Stimulated activated CD8-positive, alpha-beta memory T cell treated with anti-CD3 and anti-CD28 coated beads, Interleukin-4, amount 100 ng/mL, for 4 hours (primary cell): ENCODE measurements at places on chromosomes 5 and 9.
A peak's percentile ranks its signal among the peaks of the same experiment; 100 is the strongest.

- no peak for DNase-seq
These were observed 130.8 kb upstream of the STC2 start for GRCh38 chr5:173458828-173459609.

GRCh38 chr5:168467755-168468330 is 18.4 kb upstream of the RARS1 start:
- no peak for DNase-seq

GRCh38 chr5:170579601-170580000 is 75.8 kb downstream of the KCNIP1 start:
- no peak for DNase-seq

DNA sequence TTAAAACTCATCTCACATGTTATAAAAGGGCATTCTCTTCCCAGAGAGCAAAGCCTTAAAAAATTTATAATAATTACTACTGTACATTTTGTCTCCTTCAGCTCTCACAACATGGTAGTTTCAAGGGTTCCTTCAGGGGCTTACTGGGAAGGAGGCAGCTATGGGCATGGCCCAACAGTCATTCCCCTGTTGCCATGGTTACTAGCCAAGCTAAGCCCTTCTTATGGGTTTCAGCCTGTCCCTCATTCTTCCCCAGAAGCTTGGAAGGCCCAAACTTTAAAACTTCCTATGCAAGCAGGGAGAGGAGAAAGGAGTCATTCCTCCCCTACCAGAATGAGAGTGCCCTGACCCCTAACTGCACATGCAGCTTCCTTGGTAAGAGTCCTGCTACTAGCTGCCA is 82.2 kb upstream of the CNTLN start:
- DNase-seq = no peak

DNA sequence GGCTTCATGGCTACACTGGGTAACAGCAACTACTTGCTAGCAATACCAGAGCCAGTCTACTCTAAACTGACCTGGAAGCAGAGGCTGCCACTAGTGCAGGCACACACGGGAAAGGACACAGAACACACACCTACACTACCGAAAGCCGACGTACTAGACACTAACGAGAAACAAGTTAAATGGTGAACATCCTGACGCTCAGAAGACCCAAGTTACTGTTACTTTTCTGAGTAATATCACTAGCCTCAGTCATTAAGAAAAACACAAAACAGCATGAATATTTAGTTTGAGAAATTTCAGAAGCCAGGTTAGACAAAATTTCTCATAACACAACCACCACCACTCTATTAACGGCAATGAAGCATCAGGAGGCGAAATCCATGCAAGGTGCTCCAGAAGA is 44.5 kb downstream of the CAMSAP1 start:
- no peak for DNase-seq

- no peak for DNase-seq
These were observed 9.2 kb upstream of the FUBP3 start for GRCh38 chr9:130570208-130570607.

DNA sequence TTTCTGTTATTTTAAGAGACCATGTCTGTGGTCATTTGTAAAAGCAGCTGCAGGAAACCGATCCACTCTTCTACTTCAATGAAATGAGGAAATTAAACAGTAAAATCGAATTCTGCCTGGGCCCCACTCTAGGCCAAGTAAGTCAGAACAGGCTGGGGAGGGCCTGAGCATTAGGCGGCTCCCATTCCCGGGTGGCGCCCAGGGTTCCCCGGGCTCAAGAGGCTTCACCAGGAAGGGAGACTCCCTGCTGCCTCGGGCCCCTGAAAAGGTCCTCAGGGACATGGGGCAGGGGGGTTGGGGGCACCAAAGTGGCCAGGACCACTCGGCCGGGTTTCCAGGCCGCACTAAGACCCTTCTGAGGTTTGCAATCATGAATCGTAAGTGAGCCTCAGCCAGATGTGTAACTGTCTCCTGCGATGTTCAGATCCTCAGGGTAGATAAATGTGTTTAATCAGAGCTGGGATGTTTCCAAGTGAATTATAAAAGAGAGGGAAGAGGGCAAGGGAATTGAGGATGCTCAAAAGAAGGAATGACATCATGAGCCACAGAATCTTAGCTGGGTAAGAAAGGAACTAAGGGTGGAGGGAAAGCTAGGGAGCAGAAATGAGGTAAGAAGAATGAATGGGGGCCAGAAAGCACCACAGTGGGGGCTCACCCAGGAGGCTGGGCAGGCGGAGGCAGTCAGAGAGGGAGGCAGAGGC is 24.6 kb downstream of the MED10 start:
- DNase-seq = no peak

GRCh38 chr5:14495301-14495700 is 86.3 kb upstream of the OTULINL start:
- DNase-seq = no peak

- no peak for DNase-seq
These were observed 358.3 kb downstream of the SEMA5A start for GRCh38 chr5:9187614-9188013.

- DNase-seq = no peak
These were observed 9.5 kb downstream of the GPSM1 start for GRCh38 chr9:136336881-136337280.

GRCh38 chr5:142324136-142324870 is 518 bp downstream of the SPRY4 start:
- peak; percentile 6 for DNase-seq

GRCh38 chr9:109912726-109913460 is 132.9 kb downstream of the PALM2AKAP2 start:
- no peak for DNase-seq

- no peak for DNase-seq
These were observed 201.3 kb downstream of the MPDZ start for GRCh38 chr9:13078164-13078563.

- DNase-seq = no peak
These were observed 202.7 kb downstream of the RFK start for GRCh38 chr9:76191493-76191892.

- DNase-seq = no peak
These were observed 39.1 kb upstream of the C5orf63 start for GRCh38 chr5:127112347-127112864.

DNA sequence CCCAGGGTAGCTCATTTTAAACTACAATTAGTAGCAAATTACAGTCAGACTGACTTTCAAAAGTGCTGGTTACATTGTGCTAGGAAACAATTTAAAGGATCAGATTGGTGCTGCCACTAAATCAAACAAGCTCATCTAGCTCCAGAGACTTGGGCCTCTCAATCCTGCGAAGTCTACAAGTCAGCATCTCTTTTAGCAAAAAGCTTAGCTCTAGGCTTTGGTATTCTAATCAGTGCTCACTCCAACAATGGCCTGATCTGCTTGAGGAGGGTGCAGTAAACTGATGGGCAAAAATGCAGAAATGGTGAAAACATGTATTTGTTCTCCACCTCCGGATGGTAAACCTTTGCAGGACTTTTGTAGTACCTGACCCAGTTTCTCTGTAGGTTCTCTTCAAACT is 47.0 kb upstream of the SEMA6A start:
- DNase-seq = no peak

DNA sequence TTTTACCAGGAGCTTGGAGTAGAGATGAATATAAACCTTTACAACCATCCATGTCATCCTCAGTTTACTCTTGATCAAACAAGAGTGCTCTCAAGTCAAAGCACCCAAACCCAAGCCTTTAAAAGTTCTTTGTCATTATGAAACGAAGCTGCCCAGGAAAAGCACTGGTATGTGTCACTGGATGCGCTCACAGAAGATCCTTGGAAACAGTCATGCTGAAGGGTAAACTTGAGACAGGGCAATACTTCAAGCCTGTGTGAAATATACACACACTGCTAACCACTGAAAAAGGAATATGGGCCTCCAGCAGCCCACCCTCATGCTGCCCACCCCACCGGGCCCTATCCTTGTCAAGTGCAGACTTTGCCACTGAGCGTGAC is 84.5 kb downstream of the PRRT1B start:
- DNase-seq = no peak

DNA sequence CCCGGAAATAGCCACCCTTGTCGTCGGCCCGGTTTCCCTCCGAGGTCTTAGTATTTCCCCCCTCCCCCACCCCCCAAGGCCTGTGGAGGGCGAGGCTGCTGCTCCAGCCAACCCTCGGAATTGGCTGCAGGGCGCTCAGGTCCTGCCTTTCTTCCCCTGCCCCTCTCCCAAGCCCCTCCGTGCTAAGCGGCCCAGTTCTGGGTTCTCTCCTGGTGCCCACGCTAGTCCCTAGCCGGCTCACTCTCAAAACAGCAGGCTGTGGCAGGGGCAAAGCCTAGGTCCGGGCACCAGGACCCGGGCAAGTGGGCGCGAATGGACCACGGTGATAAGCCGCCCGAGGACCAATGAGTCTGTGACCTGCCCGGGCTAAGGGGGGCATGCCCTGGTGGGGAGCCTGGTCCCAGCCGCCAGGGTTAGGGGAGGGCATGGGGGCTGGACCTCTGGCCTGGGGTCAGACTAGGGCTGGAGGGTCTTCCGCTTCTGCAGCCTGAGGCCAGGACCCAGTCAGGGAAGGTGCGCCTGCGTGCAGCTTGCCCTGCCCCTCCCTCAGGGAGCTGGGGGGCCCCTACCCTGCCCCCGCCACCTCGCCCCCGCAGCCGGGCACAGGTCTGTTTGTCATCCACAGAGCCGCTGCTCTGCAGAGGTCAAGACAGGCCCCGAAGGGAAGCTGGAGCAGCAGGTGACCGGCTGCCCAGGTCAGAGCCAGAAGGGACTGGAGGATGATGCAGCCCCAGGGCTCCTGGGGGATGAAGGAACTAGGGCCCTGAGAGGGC is 5.0 kb upstream of the IRX4 start:
- no peak for DNase-seq

DNA sequence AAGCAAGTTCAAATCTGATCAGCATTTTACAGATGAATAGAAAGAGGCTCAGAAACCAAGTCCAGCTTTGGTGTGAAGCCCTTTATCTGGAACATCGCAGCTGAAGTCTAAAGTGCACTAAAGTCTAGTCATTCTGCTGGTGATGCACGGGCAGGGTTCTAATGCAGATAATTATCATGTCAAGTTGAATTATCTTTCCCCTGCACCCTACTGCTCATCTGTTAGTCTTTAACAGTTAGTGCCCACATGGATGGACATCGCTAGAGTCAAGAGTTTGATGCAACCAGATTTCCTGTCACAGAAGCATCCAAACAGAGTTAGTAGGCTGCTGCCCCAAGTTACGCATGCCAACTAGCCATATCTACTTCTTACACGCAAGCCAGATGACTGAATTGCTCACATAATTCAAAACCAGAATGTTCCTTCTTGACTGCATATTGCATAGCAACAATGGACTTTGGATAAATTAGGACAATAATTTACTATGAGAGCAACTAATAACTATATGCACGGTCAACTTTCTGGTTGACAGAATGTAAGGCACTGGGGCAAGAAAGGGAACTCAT is 1.6 kb upstream of the TOMM5 start:
- DNase-seq = no peak

DNA sequence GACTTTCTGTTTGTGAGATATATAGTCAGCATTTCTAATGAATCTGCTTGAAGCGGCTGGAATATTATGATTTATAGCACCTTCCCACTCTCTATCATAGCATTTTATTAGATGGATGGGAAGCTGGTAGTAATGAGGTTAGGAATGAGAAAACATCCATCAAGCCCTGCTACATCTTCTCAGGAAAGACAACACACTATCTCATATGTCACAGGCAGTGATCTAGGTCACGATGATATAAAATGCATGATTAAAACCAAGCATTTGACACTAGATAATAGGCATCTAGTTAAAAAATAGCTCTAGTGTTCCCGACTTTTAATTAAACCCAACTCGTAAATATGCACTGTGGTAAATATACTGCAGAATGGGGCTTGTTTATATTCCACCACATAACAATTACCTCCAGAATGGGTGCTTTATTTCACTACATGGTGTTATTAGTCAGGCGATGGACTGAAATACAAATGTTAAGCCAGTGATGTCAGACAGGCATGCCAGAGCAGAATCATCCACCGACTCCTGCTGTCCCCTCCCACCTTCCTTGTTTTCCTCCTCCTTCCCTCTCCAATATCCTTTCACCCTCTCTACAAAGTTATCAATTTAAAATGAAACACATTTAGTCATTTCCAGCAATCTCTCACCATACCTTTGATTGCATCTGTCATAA is 286.8 kb downstream of the SPATA31D1 start:
- no peak for DNase-seq

DNA sequence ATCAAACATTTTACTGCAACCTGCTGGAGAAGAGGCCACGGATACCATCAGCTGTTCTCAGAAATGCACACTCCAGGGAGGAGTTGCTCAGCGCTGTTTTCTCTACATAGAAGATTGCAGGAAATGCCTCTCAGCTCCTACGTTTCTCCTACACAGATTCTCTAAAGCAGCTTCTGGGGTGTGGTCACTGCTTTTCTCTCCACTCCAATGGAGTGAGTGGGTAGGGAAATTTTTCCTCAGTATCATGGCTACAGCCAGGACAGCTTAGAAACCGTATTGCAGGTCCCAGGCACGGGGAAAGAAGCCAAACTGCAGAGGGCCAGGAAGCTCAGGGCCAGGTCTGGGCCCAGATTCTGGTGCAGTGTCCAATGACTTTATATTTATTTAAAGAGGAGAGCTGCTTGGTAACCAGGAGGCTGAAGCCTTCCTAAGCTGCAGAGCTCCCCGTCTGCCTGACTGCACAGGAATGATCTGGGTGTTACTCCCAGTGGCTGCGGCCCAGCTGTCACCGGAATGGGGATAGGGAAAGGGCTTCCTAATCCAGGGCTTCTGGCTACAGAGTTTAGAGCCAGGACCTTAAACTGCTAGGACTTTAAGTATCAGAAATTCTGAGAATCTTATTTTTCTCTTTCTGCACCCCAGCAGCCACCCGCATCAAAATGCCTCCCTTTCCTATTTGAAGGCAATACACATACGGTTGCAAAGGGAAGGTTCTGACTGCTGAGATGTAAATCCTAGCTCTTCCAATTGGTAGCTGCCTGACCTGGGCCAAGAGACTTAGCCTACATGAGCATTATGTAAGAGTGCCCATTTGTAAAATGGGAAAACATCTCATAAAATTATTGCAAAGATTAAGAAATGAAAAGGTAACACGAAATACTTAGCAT is 1.4 kb upstream of the SPTAN1 start:
- DNase-seq = no peak

GRCh38 chr9:132748450-132748849 is 78.2 kb downstream of the GTF3C4 start:
- no peak for DNase-seq

- no peak for DNase-seq
These were observed 409.3 kb downstream of the AGTPBP1 start for GRCh38 chr9:85332487-85332886.

DNA sequence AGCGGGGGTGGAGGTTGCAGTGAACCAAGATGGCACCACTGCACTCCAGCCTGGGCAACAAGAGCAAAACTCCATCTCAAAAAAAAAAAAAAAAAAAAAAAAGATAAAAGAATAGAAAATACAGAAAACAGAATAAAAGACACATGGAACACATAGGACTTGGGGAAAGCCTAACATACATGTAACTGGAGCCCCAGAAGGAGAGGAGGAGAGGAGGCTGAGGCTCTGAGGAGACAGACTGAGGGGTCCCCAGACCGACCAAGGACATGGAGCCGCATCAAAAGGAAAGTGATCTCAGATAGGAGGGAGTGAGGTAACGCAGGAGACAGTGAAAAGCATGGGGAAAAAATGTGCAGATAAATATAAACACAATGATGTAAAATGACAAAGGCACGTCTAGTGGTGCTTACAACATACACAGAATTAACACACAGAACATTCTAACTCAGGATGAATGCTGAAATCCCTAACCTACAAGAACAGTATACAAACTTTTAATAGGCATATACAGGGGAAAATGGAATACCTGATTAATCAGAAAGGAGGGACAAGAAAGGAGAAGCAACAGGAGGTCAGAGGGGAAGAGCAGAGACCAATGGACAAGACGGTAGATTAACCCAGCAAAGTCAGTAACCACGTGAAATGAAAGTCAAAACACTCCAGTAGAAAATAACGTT is 65.2 kb upstream of the UBAC1 start:
- DNase-seq = no peak
